ENCODE measurements at places on chromosomes 5 and 9.

GRCh38 chr5:93569300-93570160 lies 11.5 kb downstream of the NR2F1-AS1 start:
- DNase-seq, result no peak

DNA sequence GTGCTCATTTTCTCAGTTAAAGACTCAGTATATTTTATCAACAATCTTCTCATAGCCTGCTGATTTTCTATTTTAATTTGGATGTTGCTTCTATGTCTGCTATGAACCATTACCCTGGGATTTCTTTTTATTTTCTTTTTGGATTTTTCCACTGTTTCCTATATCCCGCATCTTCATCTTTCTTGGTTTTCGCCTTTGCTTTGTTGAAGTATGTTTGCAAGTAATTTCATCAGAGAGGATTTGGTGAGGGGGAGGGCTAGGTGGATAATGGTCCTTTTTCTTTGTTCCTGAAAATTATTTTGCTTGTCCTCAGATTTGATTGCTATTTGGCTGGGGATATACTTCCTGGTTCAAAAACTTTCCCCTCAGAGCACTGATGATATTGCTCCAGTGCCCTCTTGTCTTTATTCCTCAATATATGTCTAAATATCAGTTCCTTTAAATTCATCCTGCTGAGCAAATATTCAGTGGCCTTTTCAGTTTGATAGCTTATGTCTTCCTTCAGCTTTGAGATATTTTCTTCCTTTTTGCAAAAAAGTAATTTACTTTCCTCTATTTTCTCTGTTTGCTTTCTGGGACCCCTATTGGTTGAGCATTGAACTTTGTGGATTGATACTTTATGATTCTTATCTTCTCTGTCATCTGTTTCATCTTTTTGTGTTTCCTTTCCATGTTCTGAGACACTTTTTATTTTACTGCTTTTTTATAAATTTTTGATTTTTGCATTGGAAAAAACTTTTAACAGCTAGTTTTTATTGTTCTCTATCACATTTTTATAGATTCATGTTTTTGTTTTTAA lies 227.6 kb upstream of the ELL2 start:
- no peak for DNase-seq

DNA sequence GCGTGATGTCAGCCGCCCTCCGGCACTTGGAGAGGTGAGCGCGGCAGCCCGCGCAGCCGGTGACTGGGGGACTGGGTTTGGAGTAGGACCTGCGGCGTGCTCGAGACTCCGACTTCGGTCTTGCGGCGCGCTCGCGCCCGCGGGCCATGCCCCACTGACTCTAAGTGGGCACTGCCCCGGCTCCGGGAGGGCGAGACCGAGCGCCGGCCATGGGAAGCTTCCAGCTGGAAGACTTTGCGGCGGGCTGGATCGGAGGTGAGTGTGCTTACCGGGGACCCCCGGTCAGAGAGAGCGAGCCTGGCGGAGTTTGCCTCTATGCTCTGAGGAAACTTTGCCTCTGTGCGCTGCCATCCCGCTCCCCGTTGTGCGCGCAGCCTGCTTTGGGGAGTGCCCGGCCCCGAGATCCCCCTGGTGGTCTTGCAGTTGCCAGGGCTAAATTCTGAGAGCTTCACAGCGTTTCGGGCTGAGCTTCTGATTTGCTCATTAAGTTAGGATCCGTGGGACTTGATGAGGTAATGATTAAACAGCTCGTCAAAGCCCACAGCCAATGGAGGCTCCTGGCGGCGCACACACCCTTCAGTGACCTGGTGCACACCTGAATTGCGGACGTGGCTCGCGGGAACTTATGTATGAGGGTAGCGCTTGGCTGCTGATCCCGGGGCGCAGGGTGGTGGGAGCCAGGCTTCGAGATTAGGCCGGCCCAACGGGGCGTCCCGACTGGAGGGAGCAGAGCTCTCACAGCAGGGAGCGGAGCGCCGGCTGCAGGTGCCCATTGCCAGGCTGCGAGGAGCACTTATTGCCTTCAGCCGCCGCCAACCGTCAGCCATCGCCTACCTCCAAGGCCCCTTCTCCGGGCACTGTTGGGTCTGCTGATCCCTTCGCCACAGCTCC lies at the start of gene SLC25A48:
Gene SLC25A48, plus strand, starts transcription at position 25 of the 891 bp plus-strand sequence. Its CDS starts 185 bp downstream, at position 210.
- DNase-seq, result peak; percentile 66

GRCh38 chr9:108537756-108538155 lies 318.0 kb downstream of the ACTL7B start:
- no peak for DNase-seq

DNA sequence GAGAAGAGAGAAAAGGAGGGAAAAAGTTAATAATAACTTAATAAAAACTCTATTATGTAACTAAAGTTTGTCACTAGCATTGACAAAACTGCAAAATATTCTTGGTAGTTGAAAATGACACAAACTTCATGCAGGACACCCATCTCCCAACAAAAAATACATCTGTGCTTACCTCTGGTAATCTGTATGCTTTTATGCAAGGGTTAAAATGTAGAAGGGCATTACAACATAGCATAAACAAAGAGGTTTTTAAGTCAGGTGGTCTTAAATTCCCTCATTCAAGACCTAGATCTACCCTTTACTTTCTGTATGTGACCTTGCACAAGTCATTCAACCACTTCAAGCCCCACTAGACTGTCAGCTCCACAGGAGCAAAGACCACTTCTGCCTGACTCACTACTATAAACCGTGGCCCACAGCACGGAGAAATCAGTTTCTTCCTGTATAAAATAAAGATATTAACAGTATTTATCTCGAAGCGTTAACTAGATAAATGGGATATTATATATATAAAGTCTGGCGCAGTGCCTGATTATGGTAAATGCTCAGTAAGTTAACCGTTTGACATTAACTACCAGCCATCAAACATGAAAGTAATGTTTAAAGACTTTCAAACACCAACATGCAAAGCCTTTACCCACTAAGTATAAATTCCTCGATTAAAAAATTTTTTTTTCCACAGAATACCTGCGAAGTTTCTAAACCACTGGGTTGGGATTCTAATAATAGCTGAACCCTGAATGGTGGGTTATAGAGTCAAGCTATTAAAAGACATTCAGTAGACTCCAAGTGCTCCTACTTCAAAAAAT lies 2.0 kb downstream of the FBXL17 start:
- no peak for DNase-seq

GRCh38 chr9:34036625-34037024 lies 12.1 kb downstream of the UBAP2 start:
- no peak for DNase-seq

- DNase-seq, result no peak
Measured at GRCh38 chr5:180787711-180788431, 14.7 kb downstream of the MGAT1 start.

GRCh38 chr9:108437656-108438055 lies 418.1 kb downstream of the ACTL7B start:
- no peak for DNase-seq

GRCh38 chr5:154110716-154111115 lies 71.9 kb downstream of the MFAP3 start:
- DNase-seq, result no peak
